Left cardiac atrium (tissue), 4 donors: ENCODE measurements at places on chromosomes 6 and 20. TPM values are rescaled to one million over a fixed set of nuclear protein-coding genes. Genes with fewer than 3 reads are reported as not detected.

GRCh38 chr6:1958257-1958656, 287.1 kb downstream of the GMDS start:
- DNase-seq = no peak

DNA sequence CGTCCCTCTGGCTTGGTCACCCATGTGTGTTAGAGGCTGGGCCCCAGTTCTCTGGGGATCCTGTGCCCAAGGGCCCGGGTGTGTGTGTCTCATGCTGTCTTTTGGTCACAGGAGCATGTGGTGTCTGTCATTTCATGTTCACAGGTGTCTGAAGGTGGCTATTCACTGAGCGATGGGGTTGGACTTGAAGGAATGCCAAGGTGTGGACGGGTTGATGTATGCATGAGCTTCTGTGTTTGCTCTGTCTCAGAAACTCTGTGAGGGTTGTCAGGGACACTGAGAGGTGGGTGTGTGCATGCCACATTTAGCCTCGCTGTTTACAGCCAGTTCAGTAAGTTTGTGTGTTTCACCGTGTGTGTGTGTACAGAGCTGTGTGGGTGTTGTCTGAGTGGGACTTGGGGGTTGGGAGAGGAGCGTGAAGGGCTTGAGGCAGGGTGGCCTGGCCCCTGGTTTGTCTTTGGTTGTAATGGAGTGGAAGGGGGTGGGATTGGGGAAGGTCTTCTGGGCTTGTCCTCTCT, 1.2 kb downstream of the DDR1 start:
- DNase-seq = no peak

DNA sequence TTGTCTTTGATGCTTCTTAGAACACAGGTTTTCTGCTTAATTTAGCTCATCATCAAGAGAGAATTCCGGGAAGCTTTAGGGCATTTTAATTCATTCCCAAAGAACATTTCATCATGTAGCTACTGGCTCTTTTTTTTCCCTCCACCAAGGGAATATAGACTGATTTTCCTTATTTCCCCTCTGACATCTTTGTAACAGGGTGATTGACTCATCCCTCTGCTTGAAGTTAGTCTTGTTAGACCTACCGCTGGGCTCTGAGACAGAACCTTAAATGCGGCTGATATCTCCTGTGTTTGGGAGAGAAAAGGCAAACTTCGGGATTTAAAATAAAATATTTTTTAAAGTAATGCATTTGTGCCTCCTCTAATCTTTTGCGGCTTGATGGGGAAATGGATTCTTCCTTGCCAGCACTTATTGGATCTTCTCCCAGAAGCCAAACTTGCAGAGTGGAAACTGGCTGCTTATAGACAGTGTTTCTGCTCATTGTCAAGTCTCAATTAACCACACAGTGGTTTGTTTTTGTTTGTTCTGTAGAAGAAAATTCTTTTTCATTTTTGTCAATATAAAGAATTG, 272.7 kb upstream of the PLCB4 start:
- no peak for DNase-seq

- DNase-seq = no peak
Measured at GRCh38 chr6:46895930-46896329, 25.8 kb downstream of the ADGRF5 start.

GRCh38 chr20:60286764-60287163, 328.5 kb downstream of the CDH26 start:
- DNase-seq = no peak

DNA sequence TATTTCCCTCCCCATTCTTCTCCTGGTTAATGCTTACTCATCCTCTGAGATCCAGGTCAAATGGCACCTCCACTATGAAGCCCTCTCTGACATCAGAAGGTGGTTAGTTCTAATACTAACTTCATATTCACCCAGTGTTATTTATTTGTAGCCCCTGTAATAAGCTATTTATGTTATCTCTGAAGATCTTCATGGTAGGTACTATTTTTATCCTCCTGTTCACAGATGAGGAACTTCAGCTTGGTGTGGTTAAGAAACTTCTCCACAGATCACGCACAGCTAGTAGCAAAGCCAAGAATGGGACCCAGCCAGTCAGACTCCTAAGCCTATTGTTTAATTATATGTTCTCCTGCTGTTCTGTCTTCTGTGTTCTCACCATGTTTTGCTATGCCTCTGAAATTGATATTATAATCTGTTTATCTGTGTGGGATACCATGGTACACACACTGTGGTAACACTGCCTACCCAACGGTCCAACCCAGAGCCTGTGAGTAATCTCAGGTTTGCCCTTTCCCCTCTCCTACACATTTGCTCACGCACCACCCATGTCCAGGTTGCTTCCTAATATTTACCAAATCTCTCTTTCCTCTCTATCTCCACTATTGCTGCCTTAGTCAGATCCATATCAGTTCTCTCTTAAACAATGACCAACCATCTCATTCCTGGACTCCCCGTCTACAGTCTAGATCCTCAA, 98.4 kb downstream of the IPCEF1 start:
- DNase-seq = no peak

GRCh38 chr6:13694562-13694961, 17.1 kb downstream of the RANBP9 start:
- DNase-seq = no peak

- no peak for DNase-seq
Measured at GRCh38 chr6:130460934-130461333, 95.1 kb downstream of the TMEM200A start.

DNA sequence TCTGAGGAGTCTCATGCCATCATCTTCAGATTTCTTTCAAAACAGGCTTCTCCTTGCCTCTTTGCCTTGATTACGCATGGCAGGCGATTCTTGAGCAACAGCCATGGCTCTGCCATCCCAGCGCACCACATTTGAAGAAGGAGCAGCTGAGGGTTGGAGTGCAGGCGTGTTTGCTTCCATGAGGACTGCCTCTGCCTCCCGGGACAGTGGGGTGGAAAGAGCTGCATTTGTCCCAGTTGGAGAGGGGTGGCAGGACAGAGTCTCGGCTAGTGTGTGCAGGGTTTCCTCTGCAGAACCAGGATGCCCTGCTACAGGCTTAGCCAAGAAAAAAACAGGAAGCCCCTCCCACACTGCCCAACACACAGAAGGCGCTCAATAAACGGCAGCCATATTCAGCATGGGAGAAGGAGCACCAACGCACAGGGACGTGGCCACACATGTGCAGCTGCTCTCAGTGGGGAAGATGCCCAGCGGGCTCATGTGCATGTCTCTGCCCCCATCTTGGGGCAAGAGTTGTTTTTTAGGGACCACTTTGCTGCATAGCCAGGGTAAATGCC, 36.6 kb downstream of the IRF4 start:
- no peak for DNase-seq

GRCh38 chr6:124721331-124721730, 240.9 kb upstream of the RNF217 start:
- DNase-seq = no peak

DNA sequence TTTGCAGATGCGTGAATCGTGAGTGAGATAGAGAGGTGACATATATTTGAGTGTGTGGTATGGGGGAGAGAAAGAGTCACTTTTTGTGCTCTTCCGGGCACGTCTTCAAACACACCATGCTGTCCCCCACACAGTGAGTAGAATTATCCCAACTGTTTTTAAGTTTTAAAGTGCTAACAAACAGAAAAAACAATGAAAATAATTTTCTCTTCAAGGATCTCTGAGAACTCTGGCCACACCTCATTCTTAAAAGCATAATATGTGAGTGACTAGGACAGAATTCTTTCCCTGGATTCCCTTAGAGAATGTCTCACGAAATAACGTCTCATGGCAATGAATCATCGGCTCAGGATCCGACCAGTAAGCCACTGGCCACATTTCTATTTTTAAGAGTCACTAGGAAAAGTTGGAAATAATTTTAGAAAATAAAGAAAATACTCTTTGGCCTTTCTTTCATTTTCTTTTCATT, 235.7 kb upstream of the ZNF217 start:
- DNase-seq = no peak

- DNase-seq = no peak
Measured at GRCh38 chr20:58048096-58048702, 180.3 kb downstream of the ANKRD60 start.

DNA sequence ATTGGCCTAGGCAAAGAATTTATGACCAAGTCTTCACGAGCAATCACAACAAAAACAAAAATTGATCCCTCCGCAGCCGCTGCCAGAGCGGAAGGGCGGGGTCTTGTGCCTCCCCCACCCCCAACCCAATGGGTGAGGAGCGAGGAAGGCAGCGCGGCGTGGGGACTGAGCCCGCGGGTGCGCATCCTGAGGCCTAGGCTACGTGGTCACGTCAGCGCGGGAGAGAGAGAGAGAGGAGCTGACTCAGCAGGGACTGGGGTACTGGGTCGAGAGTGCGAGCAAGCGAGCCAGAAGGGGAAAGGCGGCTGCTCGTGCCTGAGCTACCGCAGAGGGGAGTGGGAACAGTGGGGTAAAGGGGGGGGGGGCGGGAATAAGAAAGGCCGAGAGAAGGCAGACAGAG, 90.1 kb upstream of the FERMT1 start:
- no peak for DNase-seq

- peak; percentile 52 for DNase-seq
Measured at GRCh38 chr6:593139-593906, 63.6 kb downstream of the HUS1B start.

- DNase-seq = no peak
Measured at GRCh38 chr6:81906709-81907204, 154.3 kb upstream of the TENT5A start.

DNA sequence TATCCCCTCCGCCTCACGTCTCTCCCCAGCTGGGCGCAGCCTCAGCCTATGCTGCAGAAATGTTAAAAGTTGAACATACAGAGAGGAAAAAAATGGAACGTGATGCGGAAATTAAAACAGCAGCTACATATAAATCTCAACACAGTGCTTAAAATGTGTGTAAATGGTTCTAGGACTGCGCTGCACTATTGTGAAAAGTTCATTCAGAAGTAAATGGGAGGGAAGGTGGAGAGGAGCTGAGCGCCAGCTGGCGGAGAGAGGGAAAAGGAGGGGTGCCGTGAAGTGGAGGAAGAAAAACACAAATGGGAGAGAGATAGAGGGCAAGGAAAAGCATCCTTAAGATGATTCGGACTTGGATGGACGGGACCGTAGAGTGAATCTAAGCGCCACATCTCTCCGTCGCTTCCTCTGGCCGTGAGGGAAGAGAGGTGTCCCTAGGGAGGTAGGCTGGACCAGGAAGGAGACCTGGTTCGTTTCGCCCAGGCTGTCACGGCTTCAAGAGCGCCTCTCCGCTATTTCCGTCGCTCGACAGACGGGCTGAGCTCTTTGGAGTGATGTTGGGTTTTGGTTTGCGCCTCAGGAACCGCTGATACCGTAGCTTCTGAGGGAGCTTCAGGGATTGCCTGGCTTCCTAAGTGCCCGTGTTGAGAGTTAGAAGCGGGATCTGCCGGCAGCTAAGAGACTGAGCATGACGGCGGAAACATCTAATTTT, 113.7 kb downstream of the TRIM27 start:
- no peak for DNase-seq

GRCh38 chr6:74182992-74183391, 487.0 kb downstream of the CD109 start:
- no peak for DNase-seq

DNA sequence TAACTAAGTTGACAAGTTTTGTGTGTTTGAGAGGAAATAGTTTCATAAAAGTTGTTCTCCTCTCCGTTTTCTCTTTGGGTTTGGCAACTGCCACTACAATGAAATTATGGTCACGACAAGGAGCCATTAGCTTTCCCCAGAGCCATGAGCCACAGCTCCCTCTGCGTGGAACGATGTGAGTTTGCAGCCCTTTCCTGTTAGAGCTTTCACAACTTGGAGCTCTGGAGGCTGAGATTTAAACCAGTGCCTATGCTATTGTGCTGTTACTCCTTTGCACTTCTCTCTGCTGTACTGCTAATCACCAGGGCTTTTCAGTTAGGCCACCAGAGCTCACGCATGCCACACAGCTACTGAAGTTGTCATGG, 29.3 kb upstream of the TXNDC5 start:
- DNase-seq = no peak

GRCh38 chr20:58825450-58825849, 25.3 kb downstream of the GNAS-AS1 start:
- no peak for DNase-seq

GRCh38 chr6:138814179-138814834, 18.4 kb downstream of the ECT2L start:
- no peak for DNase-seq

DNA sequence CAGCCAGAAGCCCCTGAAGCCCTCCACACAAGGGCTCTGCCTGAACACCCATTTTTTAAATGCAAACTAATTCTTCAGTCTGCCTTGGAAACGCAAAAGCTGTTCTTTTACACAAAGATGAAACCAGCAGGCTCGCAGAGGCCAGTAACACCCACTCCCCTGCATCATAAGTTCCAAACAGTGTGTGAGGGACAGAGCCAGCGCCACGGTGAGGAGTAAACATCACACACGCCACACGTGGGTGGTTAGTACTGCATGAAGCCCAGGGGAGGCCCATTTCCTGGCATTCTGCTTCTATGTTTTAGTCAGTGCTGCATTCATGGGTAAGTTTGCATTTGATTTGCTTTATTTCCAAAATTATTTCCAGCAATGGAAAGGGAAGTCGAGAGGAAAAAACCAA, 217.7 kb upstream of the RIN2 start:
- DNase-seq = peak; percentile 24

DNA sequence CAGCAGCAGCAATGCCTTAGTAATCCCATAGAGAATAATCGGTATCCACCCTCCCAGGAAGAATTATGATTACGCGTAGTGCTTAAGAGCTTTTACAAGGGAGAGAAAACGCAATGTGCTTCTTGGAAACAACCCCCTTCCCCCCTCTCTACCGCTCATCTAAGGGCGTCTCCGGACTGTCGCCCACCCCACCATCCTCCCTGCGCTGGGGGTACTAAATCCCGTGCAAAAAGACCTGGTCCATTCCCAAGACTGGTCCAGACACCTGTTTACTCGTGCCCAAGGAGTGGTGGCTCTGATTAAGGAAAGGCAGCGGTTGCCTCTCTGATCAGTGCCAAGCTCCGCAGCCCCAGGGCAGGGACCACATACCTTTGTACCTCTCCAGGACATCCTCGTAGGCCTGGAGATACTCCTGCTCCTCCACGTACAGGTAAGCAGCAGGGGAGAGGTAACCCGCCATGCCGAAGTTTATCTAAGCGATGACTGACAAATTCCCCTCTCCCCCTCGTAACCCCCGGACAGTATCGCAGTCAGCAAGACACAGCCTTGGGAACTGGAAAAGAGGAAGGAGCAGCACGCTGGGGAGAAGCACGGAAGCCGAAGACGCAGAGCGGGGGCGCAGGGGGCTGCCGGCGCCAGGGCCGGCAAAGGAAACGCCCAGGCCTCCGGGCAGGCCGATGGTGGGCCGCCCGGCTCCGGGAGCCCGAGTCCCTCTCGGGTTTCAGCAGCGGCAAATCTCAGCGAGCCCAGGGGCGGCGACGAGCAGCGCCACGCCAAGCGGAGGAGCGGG, 112.0 kb upstream of the BEND6 start:
- DNase-seq = peak; percentile 33

Gene RAB5IF
- total RNA-seq = 64.2 TPM

Gene VGLL2
- total RNA-seq = 0.26 TPM

Gene SLC22A2
- total RNA-seq = not detected

Gene DEFB126
- not detected for total RNA-seq

Gene SIRPD
- total RNA-seq = not detected

Gene OPN5
- total RNA-seq = not detected

Gene TINAG
- total RNA-seq = 0.12 TPM

Gene HAO1
- not detected for total RNA-seq

Gene SMPDL3A
- 6.0 TPM for total RNA-seq

Gene SLC16A10
- 9.5 TPM for total RNA-seq

Gene C6orf15
- not detected for total RNA-seq

Gene TSPO2
- total RNA-seq = not detected

Gene MAPK13
- total RNA-seq = 4.6 TPM

Gene ANKRD66
- total RNA-seq = not detected

Gene ME1
- total RNA-seq = 34.8 TPM
